ENCODE measurements at places on chromosomes 5 and 9.

- DNase-seq = no peak
These were observed 115.5 kb upstream of the SPEF2 start for GRCh38 chr5:35502206-35502605.

DNA sequence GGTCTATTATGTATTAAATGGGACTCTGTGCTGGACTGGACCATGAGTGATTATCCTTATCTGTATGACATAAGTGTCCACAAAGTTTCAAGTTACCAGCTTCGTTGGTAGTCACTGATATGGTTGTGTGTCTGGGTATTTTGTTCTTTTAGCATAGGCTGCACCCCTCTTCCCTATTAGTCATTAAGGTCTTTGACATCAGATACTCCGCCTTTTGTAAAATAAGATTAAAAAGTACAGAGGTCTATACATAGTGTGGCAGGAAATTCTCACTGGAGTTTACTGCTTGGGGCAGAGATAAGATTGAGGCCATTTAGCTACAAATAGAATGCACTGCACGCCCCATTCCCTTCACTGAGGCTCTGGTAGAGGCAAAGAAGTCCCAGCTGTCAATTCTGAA lies 99.4 kb downstream of the TMEM215 start:
- DNase-seq = no peak

- no peak for DNase-seq
These were observed 142.0 kb upstream of the ALDH1B1 start for GRCh38 chr9:38250279-38251035.

DNA sequence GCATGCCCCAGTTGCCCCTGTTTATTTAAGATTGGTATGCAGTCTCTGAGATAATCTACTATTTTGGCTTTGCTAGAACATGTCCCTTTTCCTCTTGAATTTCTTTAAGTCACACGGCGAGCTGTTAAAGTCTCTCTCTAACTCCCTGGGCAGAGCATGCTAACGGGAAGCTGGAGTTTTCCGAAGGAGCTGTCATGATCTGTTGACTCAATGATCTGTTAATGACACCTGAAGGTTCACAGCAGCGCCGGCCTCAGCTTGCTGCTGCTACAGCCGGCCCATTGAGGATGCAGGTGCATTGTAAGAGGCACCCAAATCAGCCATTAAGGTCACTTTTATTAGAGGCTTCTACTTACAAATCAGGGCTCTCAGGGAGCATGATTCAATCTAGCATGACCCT lies 1203.4 kb downstream of the MAT2B start:
- no peak for DNase-seq

GRCh38 chr9:70901746-70902145 lies 219.7 kb downstream of the TRPM3 start:
- no peak for DNase-seq

GRCh38 chr9:20317701-20318100 lies 304.6 kb downstream of the MLLT3 start:
- no peak for DNase-seq

GRCh38 chr9:131836021-131836420 lies 96.1 kb upstream of the RAPGEF1 start:
- DNase-seq = no peak

- no peak for DNase-seq
These were observed 175.6 kb upstream of the TLE4 start for GRCh38 chr9:79396168-79396567.

- DNase-seq = no peak
These were observed 121.7 kb downstream of the ZCCHC7 start for GRCh38 chr9:37242089-37242488.

- DNase-seq = no peak
These were observed 23.2 kb upstream of the TBC1D9B start for GRCh38 chr5:179930788-179931473.

DNA sequence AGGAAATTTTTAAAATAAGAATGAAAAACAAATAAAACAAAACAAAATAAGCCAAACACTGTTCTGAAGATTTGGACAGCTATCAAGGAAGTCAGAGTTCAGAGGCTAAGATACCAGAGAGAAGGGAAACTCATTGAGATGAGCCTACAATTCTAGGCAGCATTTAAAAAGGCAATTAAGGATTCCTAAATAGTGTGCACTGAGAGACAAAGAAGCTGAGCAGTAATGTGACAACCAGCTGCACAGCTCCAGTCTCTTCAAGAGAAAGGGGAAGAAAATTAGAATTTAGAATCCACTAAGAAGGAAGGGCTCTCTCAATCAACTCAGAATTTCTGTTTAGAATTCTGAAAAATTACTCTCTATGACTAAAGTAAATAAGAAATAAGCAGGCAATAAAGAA lies 246.7 kb upstream of the COX7C start:
- no peak for DNase-seq

GRCh38 chr5:133032852-133033742 lies 6.7 kb upstream of the ZCCHC10 start:
- DNase-seq = no peak

DNA sequence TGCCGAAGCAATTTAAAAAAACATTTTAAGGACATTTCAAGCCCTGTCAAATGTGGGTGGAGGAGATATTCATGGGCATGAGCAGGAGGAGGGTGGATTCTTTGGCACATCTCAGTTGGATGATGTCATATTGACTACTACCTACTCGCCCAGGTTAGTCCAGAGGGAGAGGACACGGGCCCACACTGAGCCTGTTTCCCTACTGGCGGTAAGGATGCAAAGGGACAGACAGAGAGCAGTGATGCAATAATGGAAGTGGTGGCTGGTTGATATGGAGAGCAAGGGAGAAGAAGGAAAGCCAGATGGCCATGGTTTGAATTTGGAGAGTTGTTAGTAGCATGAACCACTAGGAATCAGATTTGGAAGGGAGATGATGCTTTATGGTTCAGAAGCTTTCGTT lies 34.1 kb upstream of the PDE8B start:
- DNase-seq = no peak

GRCh38 chr9:89277454-89277853 lies 33.5 kb upstream of the CKS2 start:
- DNase-seq = no peak

GRCh38 chr5:124783794-124784193 lies 37.4 kb upstream of the ZNF608 start:
- DNase-seq = no peak

Measured in stimulated activated CD4-positive, alpha-beta T cell treated with anti-CD3 and anti-CD28 coated beads, Interleukin-15, amount 100 ng/mL, for 1 hour (primary cell).